ENCODE measurements at places on chromosomes 7 and 10.

GRCh38 chr10:33227489-33227888, 107.0 kb downstream of the NRP1 start:
- DNase-seq: no peak

DNA sequence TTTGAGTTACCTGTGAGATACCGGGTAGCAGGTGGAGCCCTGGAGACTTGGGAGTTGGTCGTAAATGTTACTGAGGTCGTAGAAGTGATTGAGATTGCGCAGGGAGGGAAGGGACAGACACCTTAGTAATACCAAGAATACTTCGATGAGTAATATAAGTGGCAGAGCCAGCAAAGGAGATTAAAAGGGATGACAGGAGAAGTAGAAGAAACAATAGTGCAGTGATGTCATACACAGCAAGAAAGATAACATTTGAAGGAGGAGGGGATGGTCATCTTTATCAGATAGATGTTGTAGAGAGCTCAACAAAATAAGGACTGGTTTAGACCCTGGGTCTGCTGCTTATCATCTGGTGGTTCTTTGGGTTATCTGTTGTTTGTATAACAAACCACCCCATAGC, 5.0 kb downstream of the BCCIP start:
- DNase-seq: no peak

DNA sequence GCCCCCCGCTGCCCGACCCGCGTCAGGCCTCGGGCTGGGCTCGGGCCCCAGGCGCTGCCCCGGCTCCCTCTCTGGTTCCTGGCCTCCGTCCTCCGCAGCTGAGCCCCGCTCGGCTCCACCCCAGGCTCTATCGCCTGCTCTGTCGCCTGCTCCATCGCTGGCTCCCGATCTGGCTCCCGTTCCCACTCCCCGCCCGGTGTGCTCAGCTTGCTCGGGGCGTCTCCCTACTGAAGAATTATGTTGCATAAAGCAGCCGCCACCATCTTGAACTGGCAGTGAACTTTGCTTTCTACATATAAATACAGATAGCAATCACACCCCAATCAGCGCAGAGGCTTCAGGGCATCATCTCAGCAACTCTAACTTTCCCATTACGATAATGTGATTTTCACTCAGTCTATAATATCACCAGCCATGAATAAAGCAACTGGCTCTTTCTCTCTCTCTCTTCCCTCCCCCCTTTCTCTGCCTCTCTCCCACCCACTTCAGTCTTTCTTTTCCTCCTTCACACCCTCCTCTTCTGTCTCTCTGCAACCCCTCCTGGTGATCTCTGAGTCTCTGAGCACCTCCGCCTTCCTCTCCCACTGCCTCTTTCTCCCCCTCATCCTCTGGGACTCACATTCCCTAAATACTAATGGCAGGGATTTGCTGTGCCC, 43.3 kb upstream of the BTRC start:
- no peak for DNase-seq

DNA sequence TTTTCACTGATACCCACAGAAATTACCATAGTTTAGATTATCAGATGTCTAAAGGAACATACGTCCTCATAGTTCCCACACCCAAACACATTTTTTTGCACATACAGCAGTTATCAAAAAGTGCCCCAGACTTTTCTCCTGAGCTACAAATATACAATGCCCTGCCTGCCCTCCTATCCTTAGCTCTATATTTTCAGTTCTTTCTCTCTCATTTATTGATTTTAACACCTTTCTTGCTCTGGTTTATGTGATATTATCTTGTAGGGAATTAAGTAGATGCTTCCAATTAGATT, 25.1 kb upstream of the SGMS1 start:
- DNase-seq: no peak

DNA sequence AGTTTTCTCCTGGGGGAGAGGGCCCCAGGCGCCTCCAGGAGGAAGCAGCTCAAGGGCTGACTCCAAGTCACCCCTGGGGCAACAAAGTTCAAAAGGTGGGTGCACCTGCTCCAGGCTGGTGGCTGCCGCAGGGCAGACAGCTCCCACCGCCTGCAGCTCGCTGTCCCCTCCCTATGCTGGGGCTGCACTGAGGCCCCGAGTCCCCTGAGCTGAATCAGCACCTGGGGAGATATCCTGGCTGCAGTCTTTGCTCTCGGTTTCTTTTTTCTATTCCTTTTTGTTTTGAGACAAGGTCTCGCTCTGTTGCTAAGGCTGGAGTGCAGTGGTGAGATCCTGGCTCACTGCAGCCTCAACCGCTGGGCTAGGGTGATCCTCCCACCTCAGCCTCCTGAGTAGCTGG, 183.4 kb downstream of the DNAJB6 start:
- no peak for DNase-seq

GRCh38 chr7:11212816-11213215, 239.1 kb downstream of the PHF14 start:
- DNase-seq: no peak

GRCh38 chr10:82191653-82192052, 316.7 kb downstream of the NRG3 start:
- no peak for DNase-seq

DNA sequence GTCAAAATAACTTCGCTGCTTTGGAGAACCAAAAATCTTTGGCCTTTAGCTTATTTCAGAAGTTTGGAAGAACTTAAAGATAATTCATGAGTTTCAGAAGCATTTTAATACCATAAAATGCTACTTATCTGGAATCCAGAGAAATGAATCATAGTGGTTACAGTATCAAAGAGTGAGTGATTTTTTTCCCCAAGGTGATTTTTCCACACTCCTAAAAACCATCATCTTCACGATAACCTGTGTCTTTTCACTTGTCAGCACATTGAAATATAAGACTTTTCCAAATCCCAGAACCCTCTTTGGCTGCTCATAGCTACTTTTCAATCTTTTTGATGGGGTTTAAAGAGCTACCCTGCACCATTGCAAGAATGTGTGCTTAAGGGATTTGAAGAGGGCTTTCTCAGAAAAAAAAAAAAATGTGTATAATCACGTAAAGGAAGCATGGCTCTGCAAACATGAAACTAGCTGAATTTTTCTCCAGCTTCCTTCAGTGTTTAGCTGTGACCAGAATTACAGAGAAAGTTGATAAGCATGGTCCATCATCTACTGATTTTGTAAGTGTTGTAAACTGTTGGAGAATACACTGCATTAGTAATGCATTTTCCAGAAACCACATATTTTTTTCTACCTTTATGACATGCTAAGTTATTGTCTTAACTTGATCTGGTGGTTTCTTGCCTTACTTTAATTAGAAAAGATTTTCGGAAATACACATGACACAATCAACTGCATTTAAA, 134.9 kb downstream of the BICC1 start:
- DNase-seq: no peak

- no peak for DNase-seq
Measured at GRCh38 chr7:82676777-82677463, 233.3 kb upstream of the CACNA2D1 start.

DNA sequence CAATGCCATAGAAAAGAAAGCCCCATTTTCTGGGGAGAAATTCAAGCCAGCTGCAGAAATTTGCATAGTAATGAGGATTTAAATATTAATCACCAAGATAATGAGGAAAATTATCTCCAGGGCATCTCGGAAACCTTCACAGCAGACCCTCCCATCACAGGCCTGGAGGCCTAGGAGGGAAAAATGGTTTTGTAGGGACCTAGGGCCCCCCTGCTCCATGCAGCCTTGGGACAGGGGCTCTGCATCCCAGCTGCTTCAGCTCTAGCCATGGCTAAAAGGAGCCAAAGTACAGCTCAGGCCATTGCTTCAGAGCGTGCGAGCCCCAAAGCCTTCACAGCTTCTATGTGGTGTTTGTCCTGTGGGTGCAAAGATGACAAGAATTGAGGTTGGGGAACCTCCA, 46.6 kb upstream of the VOPP1 start:
- DNase-seq: no peak

- no peak for DNase-seq
Measured at GRCh38 chr7:3753868-3754267, 452.8 kb downstream of the SDK1 start.

GRCh38 chr10:27535317-27535716, 31.2 kb downstream of the RAB18 start:
- no peak for DNase-seq

DNA sequence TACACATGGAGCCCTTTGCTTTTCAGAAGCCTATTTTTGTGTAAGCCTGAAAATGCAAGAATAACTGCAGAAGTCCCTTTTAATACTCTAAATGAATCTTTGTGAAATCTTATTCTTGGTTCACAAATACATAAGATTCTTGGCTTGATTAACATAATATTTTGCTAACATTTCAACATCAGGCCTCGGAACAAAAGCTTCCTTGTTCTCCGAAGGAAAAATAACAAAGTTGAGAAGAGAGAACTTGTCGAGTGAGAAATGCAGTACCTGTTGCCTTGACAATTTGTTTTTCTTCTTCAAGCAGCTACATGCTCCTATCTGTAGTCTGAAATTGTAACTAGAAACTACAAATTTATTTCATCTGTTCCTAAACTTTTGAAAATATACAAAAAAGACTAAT, 8.5 kb downstream of the NT5C2 start:
- DNase-seq: no peak

DNA sequence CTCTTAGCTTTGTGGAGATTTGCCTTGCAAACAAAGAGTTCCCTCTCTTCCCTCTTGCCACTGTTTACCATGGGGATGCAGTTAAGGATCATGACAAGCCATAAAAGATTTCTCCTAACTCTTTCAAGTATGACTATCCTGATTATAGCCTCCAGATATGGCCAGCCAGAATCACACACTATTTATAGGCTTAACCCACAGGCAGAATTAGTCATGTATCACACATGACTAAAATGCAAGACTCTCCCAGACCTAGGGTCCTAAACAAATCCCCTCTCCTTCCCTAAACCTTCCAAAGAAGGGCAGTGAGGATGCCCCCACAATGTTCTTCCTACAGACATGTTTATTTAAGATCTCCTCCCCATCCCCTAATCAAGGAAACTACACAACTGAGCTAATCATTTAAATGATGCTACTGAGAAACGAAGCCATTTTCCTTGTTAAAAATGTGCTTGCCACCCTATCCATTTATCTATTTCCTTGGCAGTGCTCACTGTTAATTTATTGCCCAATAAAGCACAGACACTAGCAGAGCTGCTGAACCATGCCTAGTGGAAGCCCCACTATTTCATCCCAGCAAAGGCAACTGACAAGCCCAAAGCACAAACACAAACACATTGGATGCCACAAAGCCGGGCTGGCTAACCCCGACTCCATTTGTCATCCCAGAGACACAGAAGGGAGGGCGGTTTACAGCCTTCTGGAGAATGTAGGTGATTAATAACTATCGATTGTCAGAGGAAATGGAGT, 363.4 kb downstream of the KCNMA1 start:
- no peak for DNase-seq

- DNase-seq: no peak
Measured at GRCh38 chr10:87632454-87632853, 27.2 kb upstream of the PAPSS2 start.

- no peak for DNase-seq
Measured at GRCh38 chr7:8284606-8285005, 22.6 kb upstream of the ICA1 start.

DNA sequence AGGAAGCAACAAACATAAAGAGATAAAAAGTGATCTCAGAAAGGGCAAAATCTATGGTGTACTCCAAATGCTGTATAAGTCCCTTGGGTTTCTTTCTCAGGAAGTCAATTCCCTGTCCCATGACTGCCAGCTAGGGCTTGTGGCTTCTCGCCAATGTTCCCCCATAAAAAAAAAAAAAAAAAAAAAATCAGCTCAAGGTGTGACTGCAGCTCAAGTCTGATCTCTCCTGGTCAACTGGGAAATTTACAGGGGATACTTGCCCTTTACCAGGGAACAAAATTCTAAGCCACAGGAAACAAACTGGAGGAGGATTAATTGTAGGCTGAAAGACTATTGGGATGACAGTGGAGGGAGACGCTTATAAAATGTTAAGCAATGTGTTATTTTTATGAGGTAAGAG, 76.0 kb downstream of the PCGF5 start:
- DNase-seq: peak; percentile 8

DNA sequence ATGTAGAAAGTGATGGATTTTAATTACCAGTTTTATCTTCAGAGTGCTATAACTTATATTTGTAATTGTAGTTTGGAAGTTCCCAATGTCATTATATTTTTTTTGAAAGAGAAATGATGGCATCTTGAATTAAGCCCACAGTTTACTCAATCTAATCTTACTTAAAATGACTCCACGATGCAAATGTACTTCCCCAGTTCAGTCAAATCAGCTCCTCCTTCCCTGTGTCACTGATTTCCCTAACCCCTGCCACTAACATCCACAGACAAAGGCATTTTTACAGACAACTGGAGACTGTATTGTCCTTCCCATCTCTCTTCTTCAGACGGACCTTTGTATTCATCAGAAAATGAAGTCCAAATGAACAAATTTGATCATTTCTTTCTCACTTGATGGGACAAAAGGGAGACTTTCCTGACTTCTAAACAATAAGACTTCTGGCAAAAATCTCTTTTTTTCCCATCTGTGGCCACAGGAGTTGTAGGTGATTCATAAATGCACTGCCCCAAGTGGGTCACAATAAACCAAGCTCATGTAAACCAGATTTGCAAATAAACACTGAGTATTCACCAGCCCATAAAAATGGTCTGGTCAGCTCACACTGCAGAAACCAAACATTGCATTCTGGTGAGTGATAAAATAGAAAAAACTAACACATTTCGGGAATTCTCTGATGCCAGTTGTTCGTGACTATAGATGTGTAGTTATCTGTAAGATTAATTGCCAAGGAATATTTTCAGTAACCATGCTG, 162.9 kb downstream of the FANK1 start:
- no peak for DNase-seq

DNA sequence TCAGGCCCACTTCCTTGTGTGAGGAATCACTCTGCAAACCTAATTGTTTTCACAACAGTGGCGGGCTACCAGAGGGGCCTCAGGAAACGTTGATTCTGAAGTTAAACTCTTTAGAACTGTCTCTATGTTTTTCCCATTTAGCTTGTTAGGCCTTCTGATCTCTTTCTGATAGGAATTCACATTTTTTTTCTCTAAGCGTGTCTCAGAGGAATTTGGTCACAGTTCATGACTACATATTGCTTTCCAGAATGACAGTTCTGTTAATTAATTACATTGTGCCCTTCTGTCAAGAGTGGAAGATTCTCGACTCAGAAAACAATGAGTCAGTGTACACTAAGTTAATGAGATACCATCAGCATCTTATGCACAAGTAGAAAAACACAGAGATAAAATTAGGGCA, 469.2 kb upstream of the C7orf33 start:
- no peak for DNase-seq

GRCh38 chr7:9488555-9488954, 1055.1 kb downstream of the NXPH1 start:
- DNase-seq: no peak

DNA sequence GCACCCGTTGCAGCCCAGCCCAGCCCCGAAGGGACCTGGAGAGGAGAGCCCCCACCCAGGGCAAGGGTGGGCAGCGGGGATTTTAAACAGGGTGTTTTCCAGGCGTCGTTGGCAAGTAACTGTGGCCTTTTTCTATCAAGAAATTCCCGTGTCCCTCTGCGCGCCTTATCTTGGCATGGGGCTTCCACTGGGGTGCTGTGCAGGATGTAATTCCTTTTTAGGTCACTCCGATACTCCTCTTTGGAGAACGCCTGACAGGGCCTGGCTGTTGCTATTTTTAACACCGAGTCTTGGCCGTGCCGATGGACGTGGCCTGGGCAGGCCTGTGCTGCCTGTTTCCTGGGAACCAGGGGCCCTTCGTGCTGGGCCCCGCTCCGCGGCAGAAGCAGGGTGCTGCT, 93.8 kb downstream of the INPP5A start:
- DNase-seq: no peak
